ENCODE measurements at places on chromosomes 16 and 17. TPM values are rescaled to one million over a fixed set of nuclear protein-coding genes. Genes with fewer than 3 reads are reported as not detected.

Gene PIPOX
- 15.0 TPM for total RNA-seq

Gene NPB
- 0.24 TPM for total RNA-seq

Gene CTRB1
- total RNA-seq: not detected

Gene ACD
- total RNA-seq: 58.1 TPM

Gene PPY
- total RNA-seq: not detected

Gene CA7
- not detected for total RNA-seq

Gene HIGD1B
- not detected for total RNA-seq

Gene TXNDC17
- 18.2 TPM for total RNA-seq

Gene ANKS4B
- total RNA-seq: not detected

Gene ADAM11
- 0.39 TPM for total RNA-seq

Gene RRAD
- 0.80 TPM for total RNA-seq

Gene CDC6
- total RNA-seq: 0.63 TPM

Gene CTRB2
- not detected for total RNA-seq

Gene NACA2
- not detected for total RNA-seq

Gene AOC3
- 1.2 TPM for total RNA-seq

Gene TMEM114
- not detected for total RNA-seq

Gene XAF1
- total RNA-seq: 116 TPM

Gene KRT13
- total RNA-seq: not detected

Gene CCL4
- 8.8 TPM for total RNA-seq

Gene FBXW10
- not detected for total RNA-seq

Gene ATAD5
- 7.4 TPM for total RNA-seq
